ENCODE measurements at places on chromosomes 4 and X.

DNA sequence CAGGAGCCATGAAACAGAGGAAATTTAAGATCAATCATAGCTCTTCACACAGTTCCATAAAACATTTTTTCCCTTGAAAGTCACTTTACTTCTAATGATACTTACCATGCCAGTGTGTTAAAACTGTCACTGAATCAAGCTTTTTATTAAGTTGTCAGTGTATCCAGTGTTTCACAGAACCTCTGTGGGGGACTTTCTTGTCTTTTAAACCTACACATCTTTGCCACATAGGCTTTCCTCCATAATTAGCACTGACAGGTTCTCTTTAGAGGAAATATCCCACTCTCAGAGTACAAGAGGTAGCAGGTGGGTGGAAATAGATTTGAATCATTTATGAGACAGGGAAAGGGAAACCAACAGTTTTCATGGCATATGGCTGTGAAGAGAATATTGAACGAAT is 25.8 kb upstream of the DYNLT3 start:
- no peak for DNase-seq

GRCh38 chr4:152189451-152190179 is 346.3 kb downstream of the FBXW7 start:
- DNase-seq = no peak

DNA sequence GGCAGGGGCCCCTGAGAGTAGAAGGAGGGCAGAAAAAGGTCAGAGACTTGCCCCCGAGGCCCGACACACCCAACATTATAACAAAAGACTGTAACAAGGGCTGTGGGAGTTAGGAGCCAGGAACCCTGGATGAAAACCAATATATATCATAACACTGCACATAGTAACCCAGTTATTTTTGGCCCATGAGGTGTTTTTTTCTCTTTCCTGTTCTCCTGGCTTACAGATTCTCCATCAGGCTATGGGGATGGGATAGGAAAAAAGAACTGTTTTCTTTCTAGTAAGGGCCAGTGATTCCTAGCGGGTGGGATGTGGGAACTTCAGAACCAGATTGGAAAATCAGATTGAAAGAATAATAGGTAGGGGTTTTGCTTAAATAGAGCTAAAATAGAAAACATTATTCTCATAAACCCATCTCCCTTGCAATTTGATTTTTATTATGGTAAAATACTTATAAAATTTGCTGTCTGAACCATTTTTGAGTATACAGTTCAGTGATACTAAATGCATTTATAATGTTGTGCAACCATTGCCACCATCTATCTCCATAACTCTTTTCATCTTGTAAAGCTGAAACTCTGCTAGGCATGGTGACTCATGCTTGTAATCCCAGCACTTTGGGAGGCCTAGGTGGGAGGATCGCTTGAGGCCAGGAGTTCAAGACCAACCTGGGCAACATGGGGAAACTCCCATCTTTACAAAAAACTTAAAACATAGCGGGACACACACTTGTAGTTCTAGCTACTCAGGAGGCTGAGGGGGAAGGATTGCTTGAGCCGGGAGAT is 33.5 kb downstream of the SNX25 start:
- DNase-seq = no peak

DNA sequence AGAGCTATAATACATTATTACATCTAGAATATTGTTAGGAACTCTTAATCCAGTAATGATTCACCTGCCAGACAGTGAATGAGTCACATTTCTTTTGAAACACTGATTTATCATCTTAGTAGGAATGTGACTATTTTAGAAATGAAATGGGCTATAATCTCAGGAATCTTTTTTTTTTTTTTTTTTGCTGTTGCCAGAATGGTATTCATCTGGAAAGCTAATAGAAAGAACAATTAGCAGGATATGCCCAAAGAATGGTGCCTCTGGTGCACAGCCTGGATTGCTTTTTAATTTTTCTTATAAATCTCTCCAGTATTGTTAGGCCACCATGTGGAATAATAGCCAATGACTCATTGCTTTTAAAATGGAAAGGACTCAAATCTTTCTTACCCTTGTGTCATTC is 181.1 kb upstream of the SMIM31 start:
- DNase-seq = no peak

DNA sequence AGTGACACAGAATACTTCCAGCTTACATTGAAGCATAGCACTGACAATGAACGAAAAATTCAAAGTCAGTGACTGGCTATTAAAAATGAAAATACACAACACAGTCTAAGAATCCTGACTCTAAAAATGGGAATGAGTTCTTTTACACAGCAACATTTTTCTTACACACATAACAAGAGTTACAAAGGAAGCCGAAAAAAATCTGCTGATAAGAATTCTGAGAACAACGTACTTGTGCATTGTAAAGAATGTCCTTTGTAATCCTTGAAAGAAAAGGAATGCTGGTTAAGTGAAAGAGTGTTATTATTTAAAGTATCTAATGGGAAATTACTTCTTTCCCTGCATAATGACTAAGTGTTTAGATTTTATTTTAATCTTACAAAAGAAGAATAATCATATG is 199.4 kb downstream of the PRDM5 start:
- no peak for DNase-seq

- DNase-seq = no peak
Observed at GRCh38 chr4:137065311-137065710, 467.0 kb downstream of the PCDH18 start.

DNA sequence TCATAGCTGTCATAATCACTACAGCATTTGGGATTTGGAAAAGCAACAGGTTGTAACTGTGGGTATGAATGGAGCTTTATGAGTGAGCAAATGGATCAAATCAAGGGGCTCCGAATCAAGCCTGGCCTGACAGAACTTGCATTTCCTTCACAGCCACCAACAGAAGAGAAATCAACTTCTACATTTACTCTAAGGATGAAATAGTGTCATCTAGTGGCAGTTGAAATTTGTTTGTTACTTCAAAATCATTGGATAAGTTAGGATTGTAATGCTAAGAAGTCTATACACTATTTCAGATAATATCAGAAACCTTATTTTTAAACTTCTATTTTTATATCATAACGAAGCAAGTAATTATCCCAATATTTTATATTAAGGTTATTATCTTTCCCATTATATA is 10.7 kb upstream of the WDR17 start:
- DNase-seq = no peak

- no peak for DNase-seq
Observed at GRCh38 chr4:183287309-183287659, 32.8 kb downstream of the CLDN22 start.

DNA sequence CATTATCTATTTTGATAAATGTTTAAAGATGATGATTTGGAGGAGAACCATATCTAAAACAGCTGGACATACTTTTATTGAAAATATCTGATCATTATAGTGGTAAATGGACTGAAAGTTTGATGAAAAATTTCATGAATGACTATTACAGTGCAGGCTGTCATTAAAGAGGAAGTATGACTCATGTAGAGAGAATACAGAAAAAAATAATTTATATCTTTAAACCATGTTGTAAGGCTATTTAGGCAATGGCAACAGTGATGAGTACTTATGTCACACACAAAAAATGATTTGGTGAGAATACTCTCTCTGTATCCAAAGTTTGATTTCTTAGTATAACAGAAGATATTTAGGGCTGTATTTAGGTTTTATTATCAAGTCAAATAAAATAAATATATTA is 3.9 kb upstream of the GLRB start:
- DNase-seq = no peak

- no peak for DNase-seq
Observed at GRCh38 chr4:112361181-112361791, 64.1 kb downstream of the ALPK1 start.

DNA sequence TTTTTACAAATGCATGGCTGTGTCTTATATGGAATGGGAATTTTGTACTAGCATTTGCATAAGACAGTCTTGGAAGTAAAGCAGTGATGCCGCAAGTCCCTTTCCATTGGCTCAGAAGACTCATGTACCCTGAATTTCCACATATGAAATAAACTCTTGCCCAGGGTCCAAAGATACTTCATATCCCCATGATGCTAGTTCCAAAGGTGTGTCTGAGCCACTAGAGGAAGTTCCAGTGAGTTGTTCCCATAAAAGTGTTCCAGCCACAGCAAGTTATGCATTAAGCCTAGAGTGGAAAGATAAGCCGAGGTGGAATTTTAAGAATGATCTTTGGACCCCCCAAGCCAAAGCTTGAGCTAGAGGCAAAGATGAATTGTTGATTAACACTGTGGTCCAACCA is 9.3 kb upstream of the CEP135 start:
- DNase-seq = no peak

GRCh38 chr4:170243662-170244288 is 154.0 kb upstream of the AADAT start:
- no peak for DNase-seq

- no peak for DNase-seq
Observed at GRCh38 chrX:76428243-76429130, 977 bp downstream of the MAGEE1 start.

- no peak for DNase-seq
Observed at GRCh38 chr4:107718351-107718965, 1.6 kb downstream of the PAPSS1 start.

GRCh38 chr4:19193274-19193981 is 1058.3 kb upstream of the SLIT2 start:
- DNase-seq = no peak

DNA sequence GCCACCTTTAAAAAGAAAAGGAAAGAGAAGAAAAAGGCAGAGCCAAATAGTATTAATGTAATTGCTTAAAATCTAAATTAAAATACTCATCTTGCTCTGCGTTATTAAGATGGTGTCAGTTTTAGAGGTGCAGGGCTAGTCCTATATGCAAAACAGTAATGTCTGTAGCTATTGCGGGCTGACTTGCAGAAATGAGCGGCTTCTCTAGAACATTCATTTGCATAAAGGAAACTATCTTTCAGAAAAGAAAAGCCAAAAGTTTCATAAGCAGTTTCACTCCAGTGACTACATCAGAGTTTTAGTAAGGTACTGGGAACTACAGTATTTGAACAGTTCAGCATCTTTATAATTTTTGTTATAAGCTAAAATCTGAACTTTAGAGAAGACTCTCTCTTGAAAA is 6.0 kb downstream of the SMAD1 start:
- DNase-seq = no peak

DNA sequence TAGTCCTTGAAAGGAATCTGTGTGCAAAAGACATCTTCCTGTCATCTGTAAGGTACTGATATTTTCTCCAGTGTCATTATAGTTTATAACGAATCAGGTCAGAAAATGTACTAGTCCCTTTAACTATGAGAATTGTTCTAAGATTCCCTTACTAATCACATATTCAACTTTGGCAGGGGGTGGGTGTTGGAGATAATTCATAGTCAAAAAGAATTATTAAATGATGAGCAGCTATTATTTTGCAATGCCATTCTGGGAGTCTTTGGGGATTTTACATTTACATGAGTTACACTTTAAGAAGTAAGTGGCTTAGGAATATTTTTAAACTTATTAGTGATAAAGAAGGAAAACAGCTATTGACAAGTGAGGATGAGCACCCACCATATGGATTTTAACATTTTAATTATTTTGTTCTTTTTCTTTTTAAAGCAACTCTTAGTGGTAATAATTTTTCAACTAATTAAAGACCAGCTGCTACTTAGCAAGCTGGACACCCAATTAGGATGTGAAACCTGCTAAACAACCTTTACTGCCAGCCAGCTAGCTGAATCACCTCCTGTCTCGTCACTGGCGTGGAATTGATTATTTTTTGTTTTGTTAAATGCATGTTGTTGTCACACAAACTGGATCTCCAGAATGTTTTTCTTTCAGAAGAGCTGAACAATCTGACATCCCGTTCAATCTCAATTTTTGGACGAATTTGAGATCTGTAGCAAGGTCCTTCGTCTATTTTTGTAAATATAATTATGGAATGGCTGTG is 219.2 kb downstream of the ARAP2 start:
- no peak for DNase-seq

GRCh38 chr4:926538-926937 is 5.6 kb downstream of the GAK start:
- DNase-seq = no peak

- DNase-seq = no peak
Observed at GRCh38 chr4:48017108-48017571, 568 bp downstream of the NIPAL1 start.

- DNase-seq = peak; percentile 0
Observed at GRCh38 chrX:84188320-84188834, 378 bp upstream of the RPS6KA6 start.

DNA sequence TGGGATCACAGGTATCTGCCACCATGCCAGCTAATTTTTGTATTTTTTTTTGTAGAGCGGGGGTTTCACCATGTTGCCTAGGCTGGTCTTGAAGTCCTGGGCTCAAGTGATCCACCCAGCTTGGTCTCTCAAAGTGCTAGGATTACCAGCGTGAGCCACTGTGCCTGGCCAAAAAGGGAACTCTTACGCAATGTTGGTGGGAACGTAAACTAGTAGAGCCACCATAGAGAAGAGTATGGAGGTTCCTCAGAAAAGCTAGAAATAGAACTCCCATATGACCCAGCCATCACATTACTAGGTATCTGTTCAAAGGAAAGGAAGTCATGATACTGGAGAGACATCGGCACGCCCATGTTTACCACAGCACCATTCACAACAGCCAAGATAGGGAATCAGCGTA is 85.9 kb downstream of the PRKX start:
- no peak for DNase-seq

GRCh38 chr4:95219109-95219508 is 329.7 kb downstream of the UNC5C start:
- DNase-seq = no peak

GRCh38 chrX:105662248-105662647 is 160.1 kb upstream of the NRK start:
- DNase-seq = no peak

- DNase-seq = no peak
Observed at GRCh38 chr4:177118596-177118995, 191.1 kb upstream of the NEIL3 start.

DNA sequence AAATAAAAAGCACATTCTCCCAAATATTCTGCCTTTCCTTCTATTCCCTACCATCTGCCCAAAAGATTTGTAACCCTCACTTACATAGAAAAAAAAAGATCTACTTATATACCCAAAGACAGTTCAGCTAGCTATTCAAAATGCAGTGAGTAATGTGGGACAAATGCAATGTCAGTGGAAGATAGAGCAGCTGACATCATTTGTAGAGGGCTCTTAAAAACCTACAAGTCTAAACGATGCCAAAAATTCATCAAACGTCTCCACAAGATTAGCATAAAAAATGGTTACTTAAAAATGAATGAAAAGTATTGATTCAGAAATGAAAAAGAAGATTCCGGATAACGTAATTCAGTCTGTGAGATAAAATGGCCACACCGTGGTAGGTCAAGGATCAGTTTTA is 96.5 kb downstream of the ASB9 start:
- DNase-seq = no peak

- DNase-seq = no peak
Observed at GRCh38 chrX:68717196-68717595, 69.7 kb downstream of the STARD8 start.

DNA sequence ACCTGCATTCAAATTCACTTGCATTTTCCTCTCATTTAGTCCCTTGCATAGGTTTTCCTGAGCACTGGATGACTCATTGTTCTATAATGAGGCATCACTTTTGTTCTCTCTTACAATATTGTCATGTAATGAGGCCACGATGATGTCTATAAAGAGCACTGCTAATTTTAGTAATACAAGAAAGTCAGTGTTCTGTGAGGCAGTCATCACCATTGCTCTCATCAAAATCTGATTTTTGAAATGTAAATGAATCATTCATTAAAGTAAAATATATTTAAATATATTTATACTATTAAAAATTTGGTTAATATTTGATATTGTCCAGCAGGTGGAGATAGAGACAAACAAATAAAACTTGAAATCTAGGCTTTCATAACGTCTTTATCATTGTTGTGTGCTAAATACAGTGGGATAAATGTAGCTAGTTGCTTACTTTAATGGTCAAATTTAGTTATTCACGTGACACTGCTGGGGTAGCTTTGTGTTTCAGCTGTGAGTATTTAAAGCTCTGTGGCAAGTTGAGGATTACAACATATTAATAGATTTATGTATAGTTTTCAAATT is 15.4 kb downstream of the HMGB2 start:
- DNase-seq = no peak

Measured in hypothalamus (tissue), 51 donors.